ENCODE measurements at places on chromosomes 11 and 22.
A peak's percentile ranks its signal among the peaks of the same experiment; 100 is the strongest.

DNA sequence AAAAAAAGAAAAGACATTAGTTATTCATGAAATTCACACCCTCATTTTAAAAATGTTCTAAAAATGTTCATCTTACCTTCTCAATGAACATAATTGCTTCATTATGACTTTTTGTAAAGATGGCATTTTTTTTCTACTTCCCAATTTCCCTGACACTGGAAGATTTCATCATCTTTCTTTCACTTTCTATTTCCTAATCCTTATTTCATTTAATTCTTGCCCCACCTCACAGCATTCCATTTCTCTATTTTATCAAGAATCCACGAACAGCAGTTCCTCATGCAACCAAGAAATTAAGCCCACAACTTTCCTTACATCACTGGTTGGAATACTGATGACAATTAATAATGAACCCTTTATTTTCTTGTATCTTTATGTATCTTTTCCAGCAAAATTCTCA, 1.9 kb downstream of the PATL1 start:
- no peak for DNase-seq

- DNase-seq, result no peak
These were observed 1.4 kb downstream of the NECTIN1 start for GRCh38 chr11:119727523-119728151.

GRCh38 chr11:72081821-72082453, 1.3 kb downstream of the LRRC51 start:
- no peak for DNase-seq

- DNase-seq, result no peak
These were observed 665 bp downstream of the CCS start for GRCh38 chr11:66593650-66594049.

GRCh38 chr11:123241294-123241693, 46.2 kb upstream of the CLMP start:
- DNase-seq, result no peak

DNA sequence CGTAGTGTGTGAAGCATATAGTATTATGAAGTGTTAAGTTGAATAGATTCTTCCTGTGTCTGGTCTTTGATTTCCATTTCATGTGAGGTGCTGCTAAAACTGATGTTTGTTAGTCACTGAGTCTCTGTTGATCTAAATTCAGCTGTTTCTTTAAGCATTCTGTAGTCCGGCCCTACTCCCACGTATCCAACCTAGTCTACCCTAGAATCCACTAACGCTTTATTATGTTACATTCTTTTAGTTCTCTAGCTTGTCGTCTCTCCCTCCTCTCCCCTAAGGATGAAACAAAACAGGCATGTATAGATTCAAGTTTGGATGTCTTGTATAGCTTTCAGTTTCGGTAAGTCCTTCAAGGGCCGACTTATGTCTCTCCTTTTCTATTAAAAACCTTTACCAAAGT, 4.1 kb downstream of the WEE1 start:
- DNase-seq, result no peak

GRCh38 chr11:102108734-102109440, 1.4 kb upstream of the YAP1 start:
- no peak for DNase-seq

- DNase-seq, result no peak
These were observed 59.7 kb upstream of the BARX2 start for GRCh38 chr11:129315781-129316579.

DNA sequence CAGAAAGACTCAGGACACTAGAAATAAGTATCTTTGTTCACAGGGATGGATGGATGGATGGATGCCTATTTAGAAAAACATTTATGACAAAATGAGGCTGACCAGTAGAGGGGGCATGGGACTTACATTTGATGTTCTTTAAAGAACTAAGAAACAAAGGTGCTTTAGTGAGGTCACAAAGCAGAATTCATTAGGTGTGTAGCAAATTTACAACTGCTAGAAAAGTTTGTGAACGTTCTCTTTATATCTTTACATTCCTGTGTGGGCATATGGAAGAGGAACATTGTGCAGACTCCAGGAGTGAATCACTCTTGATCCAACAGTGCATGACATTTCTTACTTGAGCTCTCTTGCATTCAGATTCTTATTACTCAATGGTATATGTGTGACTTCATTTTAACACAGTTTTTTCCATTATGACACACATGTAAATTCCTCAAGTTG, 15.8 kb upstream of the SIK2 start:
- DNase-seq, result peak; percentile 33

DNA sequence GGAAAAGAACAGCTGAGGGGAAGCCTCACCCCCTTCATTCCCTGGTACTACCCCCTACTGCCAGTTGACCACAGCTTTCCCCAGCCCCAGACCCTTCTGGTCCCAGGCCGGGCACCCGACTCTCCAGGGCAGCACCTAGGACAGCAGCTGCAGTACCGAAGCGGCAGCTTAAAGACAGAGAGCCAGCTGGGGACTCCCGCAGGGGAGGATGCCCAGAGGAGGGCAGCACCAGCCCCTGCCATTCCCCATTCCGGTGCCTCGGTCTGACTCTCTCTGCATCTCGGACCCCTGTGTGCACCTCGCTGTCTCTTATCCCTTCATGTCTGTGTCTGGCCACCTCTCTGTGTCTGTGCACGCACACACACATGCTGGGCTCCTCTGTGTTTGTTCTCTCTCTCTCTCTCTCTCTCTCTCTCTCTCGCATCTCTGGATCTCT, 9.4 kb downstream of the IGSF9B start:
- DNase-seq, result peak; percentile 82

DNA sequence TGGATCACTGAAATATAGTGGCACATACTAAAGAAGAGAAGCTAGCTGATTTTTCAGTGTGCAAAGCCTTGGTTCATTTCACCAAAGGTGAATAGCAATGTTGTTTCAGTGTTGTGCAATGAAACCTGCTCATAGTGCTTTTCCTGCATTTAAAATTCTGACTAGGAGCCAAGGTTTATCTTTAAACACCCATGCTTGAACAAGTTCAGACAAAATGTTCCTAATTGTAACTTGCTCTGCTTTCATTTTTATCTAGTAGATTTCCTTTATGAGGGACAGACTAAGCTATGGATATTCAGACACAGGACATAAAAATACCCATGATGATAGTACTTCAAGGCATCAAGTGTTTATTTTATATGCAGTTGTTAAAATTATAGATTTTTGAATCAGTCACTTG, 47.7 kb downstream of the BBOX1 start:
- no peak for DNase-seq

DNA sequence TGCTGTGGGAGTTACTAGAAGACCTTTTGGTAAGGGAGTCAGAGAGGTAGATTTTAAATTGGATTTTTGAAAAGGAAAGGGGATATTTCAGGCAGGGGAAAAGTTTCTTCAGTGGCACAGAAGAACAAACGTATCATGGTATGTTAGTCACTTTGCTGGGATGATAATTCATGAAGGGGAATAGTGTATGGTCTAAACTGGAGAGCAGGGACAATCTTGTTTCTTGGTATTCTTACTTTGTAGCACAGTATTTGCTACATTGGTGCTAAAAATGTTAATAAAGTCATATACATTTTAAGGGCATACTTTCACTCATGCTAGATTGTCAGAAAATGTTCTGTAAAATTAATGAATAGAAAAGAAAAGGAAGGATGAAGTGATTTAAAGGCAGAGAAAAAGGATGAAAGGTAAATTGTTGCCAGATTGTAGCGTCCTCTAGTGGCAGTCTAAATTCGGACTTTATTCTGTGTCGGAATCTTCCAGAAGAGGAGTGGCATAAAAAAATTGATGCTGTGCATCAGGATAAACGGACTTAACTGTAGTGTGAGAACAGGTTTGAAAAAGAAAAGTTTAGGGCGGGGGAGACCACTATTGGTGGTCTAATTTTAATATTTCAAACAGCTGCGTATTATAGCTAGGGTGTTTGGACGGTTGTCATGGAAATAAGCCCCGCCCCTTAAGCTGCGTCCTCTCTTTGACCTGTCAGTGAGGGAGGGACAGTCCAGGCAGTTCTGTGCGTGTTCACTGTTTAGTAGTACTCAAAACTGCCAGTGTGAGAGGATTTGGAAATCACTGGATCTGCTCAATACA, at the start of gene BCO2:
Gene BCO2 (plus strand): TSS at position 724 of the 810 bp plus-strand sequence. CDS start 90 bp downstream, outside the sequence.
- peak; percentile 10 for DNase-seq

- peak; percentile 74 for DNase-seq
These were observed 32.0 kb upstream of the COMT start for GRCh38 chr22:19909350-19910179.

GRCh38 chr11:105588001-105588400, 21.9 kb upstream of the GRIA4 start:
- no peak for DNase-seq

- DNase-seq, result no peak
These were observed 34.7 kb upstream of the PRR5 start for GRCh38 chr22:44667276-44667675.

DNA sequence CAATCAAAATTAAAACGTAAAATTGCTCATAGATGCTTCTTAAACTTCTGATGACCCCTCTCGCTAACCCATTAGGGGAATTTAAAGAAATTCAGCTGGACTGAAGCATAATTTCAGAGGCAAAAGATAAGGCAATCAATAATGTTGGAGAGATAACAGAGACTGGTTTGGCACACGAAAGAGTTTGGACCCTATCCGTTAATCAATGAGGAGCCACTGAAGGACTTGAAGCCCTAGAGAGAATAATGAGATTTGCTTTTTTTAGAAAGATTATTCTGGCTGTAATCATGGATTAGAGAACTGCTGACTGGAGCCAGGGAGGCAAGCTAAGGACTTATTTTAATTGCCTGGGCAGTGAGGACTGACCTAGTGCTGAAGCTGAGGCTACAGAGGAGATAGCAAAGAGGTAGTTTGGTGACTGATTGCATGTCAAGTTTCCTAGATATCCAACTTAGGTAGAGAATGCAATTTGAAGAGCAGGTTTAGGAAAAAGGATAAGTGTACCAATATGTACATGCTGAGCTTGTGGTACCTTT, 11.9 kb upstream of the ARHGAP42 start:
- no peak for DNase-seq

- no peak for DNase-seq
These were observed 265.3 kb downstream of the OPCML start for GRCh38 chr11:133266986-133267385.

- DNase-seq, result no peak
These were observed 139.4 kb downstream of the SPATA19 start for GRCh38 chr11:133705873-133706272.

GRCh38 chr11:30526558-30526957, 59.6 kb downstream of the MPPED2 start:
- DNase-seq, result no peak

GRCh38 chr22:35559354-35560005, 18.8 kb downstream of the RASD2 start:
- no peak for DNase-seq

DNA sequence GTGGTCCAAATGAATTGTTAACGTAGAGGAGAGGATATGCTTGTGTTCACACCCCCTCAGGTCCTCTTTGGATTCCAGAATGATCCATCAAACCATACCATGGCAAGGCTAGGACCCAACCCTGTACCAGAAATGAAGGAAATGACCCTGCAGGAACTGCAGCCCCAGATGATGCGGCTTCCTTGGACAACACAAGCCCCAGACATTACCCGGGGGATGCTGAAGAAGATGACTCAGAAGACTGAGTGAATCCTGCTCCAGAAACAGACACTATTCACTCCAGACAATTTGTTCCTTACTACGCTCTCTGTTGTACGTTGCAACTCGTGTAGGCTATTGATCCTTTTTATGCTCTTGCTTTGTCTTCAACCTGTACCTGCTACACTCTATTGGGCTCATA, 15.2 kb upstream of the MTMR2 start:
- DNase-seq, result no peak

DNA sequence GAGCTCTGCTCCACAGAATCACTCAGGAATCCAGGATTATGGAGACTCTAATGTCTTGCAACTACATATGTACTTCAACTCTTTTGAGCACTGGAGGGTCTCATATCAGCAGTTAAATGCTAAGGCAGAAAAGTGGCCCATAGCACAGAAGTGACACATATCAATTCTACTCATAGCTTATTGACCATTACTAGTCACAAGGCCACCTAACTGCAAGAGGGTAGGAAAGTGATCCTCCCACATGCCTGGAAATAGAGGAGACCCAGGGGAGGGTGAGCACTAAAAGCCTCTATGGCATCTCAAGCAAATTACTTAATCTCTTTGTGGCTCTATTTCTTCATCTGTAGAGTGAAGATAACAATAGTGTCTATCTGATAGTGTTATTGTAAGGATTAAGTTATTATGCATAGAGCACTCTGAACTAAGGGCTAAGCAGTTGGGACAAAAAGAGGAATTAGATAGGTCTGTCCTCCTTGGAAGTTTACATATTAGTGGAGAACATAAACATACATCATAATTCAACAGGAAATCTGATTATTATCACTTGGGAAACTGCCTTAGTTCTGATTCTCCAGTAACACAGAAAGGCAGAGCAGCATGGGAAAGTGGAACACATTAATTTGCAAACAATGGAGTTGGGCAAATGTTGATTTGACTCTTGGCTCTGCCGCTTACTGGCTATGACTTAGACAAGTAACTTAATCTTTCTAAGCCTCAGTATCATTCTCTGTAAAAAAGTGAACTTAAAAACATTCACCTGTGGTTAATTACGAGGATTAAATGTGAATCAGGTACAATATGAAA, 25.1 kb upstream of the USP47 start:
- no peak for DNase-seq

DNA sequence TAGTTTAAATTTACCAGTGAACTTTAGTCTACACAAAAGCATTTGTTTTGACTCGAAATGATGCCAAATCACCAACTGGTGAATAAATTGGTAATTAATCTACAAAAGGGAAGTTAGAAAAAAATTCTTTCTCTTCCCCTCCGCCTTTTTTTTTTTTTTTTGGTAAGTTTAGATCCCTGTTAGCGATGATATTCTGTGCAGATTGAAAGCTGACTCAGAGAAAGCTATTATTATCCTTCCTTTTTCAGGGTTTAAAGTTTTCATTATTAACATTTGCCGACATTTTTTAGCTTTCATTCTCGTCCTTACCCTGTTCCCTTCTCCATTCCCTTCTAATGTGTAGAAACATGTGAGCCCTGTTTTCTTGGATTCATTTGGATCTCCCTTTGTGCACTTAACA, 16.8 kb upstream of the NUP160 start:
- DNase-seq, result no peak

GRCh38 chr11:103295704-103296103, 186.5 kb downstream of the DYNC2H1 start:
- DNase-seq, result no peak
